ENCODE measurements at places on chromosomes 4 and X.

DNA sequence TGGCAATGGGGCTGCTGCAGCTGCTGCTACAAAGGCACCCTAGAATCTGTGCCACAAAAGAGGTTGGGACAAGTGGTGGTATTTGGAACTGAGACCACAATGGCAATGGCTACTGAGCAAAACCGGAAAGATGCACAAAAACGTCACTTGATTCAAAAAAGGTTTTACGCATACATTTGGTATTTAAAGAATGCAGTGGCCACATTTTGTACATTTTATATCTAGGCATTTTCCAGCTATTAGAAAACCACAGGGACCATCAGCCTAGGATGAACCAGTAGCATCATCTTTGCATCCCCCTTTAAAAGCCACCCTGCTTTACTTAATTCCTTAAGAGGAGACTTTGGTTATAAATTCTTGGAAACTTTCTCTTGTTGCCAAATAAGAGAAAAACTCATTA is 104.8 kb upstream of the CXCL13 start:
- DNase-seq: no peak

- DNase-seq: peak; percentile 58
These were observed 185.1 kb downstream of the ADGRL3 start for GRCh38 chr4:61385256-61385655.

- no peak for DNase-seq
These were observed 136.8 kb downstream of the PLS3 start for GRCh38 chrX:115697806-115698205.

DNA sequence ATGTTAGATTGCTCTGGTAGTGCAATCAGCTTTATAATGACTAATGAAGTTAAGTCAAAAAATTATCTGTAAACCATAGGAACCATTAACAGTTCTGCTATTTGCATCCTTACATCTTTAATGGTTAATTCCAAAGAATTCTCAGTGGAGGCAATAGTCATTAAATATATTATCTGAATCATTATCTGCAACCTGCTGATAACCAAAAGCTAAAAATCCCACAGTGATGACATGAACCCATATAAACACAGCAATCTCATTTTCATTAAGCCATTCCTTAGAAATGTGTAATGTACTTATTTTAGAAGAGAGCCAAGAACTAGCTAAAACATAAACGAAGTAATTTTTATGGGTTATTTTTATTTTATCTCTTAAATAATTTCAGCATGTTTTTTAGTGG is 60.2 kb downstream of the MAGEB16 start:
- DNase-seq: no peak

DNA sequence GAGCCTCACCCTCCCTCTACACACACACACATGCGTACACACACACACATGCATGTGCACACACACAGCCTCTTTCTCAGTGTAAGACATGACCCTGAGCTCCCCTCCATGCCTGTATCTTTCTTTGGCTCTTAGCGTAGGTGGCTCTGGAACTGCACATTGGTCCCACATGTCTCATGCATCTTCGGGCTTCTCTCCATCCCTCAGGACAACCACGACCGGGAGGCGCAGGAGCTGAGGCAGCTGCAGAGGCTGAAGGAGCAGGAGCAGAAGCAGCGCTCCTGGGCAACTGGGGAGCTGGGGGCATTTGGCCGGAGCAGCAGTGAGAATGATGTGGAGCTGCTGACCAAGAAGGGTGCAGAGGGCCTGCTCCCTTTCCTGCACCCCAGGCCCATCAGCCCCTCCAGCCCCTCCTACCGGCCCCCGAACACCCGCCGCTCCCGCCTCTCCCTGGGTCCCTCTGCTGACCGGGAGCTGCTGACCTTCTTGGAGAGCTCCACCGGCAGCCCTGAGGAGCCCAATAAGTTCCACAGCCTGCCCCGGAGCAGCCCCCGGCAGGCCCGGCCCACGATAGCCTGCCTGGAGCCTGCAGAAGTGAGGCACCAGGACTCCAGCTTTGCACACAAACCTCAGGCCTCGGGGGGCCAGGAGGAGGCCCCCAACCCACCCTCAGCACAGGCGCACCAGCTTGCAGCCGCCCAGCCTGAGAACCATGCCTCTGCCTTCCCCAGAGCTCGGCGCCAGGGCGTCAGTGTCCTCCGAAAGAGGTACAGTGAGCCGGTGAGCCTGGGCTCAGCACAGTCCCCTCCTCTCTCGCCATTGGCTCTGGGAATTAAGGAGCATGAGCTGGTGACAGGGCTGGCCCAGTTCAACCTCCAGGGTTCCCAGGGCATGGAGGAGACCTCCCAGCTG is 38.6 kb downstream of the FHDC1 start:
- DNase-seq: no peak
